ENCODE measurements at places on chromosomes 7 and 10.

- DNase-seq, result no peak
These were observed 701 bp upstream of the GBX1 start for GRCh38 chr7:151168003-151168786.

DNA sequence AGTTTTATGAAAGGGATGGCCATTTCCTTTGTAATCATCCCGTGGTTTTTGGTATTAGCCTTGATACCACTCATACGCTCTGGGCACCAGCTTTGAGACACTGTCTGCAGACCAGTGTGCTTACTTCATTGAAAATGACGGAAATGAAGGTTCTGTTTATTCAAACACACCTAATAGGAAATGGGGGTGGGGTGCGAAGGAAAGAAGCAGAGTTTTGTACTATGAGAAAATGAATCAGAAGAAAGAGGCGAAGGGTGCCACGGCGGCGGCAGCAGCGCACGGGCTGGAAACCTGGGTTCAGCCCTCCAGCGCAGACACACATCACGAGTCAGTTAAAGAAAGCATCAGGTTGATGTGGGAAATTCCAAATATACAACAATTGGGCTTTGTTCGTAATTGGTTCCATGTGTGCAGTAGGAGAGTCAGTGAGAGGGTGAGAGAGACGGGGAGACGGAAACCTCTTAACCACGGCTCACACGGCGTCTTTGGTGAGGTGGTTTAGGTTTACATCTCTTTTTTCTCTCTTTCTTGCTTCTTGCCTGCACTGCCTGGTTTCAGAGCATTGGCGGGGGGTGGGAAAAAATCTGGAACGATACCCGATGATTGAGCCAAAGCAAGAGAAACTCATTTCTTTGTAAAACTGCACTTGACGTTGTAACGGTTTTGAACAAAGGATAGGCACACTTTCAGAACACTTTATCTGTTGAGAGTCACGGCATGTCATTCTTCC is 321.2 kb downstream of the FRMD4A start:
- DNase-seq, result peak; percentile 72

GRCh38 chr10:79244841-79245504 is 102.3 kb upstream of the PPIF start:
- DNase-seq, result peak; percentile 84

DNA sequence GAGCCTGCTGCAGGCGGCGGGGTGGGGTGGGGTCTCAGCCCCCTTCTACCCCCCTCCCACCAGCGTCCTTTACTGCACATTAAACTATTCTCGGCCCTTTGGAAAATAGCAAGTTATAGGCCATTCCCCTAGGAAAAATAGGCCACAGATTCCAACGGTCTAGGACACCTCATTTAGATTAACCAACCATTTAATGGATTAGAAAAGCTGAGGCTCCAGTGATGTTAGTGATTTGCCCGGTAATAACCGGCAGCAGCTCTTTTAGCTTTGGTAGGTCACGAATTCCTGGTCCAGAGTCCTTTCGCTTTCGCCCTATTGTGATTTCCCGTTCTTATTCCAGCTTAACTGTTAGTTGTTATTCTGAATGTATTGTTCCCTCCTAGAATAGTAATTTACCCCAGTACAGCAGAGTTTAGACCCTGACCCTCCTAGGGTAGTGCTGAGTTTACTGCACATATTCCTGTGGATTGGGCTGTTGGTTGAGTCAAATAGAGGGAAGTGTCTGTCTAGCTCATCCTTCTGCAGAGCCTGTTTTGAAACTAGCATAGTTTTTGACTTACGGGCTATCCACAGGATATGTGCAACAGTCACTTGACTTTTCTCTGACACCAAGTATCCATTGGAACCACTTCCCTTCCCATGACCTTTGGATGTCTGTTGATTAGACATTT is 754 bp downstream of the GSTO1 start:
- no peak for DNase-seq

DNA sequence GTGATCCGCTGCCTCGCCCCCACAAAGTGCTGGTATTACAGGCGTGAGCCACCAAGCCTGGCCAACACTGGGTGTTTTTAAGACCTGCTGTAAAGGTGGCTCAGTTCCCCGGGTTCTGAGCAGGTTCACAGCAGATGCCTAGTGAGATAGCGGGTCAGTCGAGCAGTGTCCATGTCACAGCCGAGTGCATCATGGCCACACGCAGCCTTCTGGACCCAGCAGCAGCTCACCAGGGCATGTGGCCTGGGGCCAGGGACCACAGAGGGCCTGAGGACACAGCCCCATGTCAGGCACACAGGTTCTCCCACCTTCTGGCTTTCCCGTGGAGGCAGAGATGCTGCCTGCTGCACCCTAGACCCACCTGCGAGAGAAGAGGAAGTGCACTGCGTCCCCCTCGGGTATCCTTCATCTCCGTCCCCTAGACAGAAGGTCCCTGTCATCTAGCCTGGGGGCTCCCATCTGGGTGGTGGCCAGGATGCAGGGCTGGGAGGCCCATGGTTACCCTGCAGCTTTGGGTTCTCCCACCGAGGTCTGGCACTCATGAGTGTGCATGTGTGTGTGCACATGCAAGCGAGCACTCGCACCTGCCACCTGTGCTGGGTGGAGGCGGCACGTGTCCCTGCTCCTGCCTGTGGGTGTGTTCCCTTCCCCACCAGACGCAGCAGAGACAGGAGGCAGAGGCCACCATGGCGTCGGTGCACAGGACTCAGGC is 98.6 kb downstream of the NKX6-2 start:
- DNase-seq, result no peak

DNA sequence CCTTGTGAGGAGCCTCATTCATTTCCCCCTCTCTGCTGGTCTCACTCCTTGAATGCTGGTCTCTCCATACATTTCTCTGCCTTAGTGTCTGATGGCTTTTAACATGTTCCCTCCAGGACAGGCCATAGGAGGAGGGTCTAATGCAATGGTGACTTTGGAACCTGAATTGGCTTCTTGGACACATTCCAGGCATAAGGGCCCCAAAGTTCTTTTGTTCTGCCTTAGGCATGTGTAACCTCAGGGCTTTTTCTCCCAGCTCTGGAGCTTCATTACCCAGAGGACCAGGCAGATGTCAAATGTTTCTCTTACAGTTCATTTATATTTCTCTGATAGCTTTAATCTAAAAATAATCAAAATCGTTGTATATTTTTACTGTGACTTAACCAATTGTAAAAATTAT is 162.6 kb downstream of the SDK1 start:
- DNase-seq, result no peak

DNA sequence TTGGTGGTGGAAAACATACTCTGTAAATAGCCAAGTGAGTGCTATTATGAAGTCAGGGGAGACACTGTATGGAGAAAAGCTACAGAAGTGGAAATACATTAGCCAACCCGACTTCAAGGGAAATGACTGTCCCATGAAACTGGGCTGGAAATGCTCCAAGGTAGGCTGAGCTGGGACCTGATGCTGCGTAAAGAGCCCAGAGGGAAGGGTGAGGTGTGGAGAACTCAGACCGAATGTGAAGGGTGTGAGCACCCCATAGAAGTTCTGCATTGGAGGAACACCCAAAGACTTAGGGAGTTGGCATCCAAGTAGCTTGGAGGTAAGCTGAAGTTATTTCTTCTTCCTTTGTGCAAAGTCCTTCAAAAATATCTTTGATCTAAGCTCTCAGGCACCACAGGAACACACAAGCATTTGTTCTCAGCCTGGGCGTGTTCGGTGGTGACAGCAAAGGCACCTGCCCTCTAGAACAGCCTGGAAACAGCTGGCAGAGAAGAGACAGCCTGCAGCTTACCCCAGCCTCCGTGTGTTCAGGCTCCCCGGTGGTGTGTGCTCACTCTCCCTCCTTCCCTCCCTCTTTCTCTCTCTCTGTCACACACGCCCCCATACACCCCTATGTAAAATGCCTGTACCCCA is 19.1 kb upstream of the GJD4 start:
- DNase-seq, result no peak

DNA sequence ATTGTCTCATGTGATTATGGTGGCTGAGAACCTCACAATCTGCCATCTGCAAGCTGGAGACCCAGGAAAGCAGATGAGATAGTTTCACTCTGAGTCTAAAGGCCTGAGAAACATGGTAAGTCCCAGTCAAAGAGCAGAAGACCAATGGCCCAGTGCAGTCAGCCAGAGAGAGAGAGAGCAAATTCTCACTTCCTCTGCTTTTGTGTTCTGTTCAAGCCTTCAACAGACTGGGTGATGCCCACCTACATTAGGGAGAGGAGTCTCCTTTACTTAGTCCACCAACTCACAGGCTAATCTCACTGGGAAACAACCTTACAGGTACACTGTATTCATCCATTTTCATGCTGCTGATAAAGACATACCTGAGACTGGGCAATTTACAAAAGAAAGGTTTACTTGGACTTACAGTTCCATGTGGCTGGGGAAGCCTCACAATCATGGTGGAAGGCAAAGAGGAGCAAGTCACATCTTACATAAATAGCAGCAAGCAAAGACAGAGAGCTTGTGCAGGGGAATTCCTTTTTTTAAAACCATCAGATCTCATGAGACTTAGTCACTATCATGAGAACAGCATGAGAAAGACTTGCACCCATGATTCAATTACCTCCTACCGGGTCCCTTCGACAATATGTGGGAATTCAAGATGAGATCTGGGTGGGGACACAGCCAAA is 4.7 kb upstream of the FRMPD2 start:
- peak; percentile 89 for DNase-seq

- no peak for DNase-seq
These were observed 30.6 kb downstream of the PODXL start for GRCh38 chr7:131525820-131526219.

DNA sequence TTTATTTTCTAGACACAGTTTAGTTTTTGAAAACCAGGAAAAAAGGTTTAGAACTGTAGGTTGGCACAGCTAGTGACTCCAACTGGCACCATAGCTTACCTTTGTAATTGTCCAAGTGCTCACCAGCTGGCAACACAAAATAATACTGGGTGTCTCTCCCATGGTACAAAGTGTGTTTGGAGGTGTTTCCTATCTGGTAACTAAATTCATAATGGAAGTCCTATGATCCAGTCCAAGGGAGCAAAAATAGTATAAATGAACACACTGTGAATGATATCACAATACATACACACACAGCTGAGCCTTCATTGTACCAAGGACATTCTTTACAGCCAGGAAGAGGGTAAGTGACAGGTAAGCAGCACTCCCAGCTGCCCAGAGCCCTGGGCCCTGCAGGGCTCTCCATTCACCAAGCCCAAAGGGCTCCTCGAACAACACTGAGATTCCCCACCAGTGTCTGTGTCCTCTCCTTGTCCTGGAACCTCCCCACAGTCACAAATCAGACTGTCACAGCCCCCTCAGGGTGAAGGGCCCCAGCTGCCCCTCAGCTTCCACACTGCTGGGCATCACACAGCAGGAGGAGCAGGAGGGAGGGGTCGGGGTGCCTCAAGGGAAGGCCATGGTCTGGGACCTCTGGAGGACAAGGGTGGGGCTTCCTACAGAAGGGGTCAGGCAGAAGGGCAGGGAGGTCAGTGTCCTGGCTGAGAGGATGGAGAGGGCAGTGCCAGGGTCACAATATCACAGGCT is 72.1 kb downstream of the PKD1L1 start:
- no peak for DNase-seq

All from GM12864 (cell line).